Jurkat, Clone E6-1 (cell line): ENCODE measurements at places on chromosomes 5 and 9.

DNA sequence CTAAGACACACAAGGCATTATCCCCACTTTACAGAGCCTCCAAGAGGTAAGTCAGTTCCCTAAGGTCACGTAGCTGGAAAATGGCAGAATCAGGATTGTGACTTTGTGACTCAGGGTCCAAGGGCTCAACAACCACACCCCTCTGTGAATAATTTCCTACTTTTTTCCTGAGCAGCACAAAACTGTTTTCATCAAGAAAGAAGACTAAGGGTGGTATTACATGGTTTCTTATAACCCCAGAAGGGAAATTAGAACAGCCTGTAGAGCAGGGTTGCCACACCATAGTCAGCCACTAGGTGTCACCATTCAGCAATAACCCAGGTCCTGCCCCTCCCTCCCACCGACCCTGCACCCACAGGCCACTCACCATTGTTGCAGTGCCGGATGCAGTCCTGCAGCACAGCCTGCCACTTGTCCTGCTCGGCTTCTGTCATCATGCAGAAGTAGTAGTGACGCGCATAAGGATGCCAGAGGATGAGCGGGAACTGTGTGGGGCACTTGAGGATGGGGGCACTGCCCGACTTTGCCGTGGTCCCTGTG is 72.1 kb downstream of the LRSAM1 start:
- peak; percentile 22 for DNase-seq

DNA sequence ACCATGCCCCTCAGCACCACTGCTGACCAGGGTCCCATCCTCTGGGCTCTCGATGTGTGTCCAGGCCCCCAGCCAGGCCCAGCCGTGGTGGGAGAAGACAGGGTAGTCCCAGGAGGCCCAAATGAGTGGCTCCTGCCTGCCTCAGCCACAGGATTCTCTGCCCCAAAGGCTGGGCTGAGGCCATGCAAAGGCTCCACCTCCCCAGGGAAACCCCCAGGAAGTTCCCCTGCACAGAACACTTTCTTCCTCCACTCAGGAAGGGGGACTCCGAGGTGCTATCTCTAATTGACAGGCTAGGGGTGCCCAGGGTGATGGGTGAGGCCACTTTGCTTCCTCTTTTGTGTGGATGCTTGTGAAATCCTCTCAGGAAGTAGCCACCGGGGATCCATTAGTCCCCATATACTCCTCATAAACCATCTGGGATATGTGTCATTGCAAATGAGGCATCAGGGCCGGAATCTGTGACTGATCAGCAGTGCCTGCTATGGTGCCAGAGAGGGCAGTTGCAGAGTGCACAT is 23.1 kb upstream of the TDRD7 start:
- no peak for DNase-seq

DNA sequence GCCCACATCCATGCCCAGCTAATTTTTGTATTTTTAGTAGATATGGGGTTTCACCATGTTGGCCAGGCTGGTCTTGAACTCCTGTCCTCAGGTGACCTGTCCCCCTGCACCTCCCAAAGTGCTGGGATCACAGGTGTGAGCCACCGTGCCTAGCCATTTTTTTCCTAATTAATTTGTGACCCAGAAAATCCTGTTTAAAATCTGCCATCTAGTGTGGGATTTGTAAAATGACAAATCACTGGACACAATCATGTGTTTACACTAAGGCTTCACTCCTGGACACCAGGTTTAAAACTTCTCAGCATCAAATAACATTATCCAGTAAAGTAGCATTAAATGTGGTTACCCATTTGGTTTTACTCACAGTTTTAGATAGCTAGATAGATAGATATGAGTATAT is 18.6 kb upstream of the KDM4C start:
- DNase-seq: no peak

GRCh38 chr9:79662537-79662956 is 90.8 kb downstream of the TLE4 start:
- no peak for DNase-seq

DNA sequence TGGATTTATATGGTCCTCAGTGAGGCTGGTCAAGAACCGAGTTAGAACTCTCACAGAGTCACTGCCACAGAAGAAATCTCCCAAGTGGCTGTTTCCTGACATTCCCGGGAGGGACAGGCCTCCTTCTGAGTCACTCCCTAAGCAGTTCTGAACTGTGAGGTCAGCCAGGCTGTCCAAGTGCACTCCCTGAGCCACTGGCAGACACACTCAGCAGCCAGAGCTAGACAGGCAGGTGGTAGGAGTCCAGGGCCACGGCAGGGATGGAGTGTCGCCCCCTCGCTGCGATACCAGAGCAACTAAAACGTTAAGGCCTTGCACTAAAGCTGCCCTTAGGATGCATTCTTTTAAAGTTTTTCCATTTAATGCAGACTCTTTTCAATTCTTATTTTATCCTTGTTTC is 3.4 kb downstream of the IL4 start:
- no peak for DNase-seq

DNA sequence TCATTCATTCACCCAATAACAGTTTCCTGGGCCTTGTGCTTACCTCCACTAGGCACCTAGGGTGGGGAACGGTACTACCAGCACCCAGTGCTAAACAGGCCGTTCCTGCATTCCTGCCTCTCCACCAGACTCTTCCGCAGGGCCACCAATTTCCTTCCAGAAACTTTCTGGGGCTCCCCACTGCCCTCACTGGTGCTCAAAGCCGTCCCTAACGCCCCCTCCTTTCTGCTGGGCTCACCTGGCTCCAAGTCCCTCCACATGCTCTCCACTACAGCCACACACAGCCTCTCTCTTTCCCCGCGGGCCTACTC is 1.4 kb downstream of the PHF19 start:
- no peak for DNase-seq

- DNase-seq: no peak
These were observed 12.6 kb downstream of the RCL1 start for GRCh38 chr9:4805191-4805918.

DNA sequence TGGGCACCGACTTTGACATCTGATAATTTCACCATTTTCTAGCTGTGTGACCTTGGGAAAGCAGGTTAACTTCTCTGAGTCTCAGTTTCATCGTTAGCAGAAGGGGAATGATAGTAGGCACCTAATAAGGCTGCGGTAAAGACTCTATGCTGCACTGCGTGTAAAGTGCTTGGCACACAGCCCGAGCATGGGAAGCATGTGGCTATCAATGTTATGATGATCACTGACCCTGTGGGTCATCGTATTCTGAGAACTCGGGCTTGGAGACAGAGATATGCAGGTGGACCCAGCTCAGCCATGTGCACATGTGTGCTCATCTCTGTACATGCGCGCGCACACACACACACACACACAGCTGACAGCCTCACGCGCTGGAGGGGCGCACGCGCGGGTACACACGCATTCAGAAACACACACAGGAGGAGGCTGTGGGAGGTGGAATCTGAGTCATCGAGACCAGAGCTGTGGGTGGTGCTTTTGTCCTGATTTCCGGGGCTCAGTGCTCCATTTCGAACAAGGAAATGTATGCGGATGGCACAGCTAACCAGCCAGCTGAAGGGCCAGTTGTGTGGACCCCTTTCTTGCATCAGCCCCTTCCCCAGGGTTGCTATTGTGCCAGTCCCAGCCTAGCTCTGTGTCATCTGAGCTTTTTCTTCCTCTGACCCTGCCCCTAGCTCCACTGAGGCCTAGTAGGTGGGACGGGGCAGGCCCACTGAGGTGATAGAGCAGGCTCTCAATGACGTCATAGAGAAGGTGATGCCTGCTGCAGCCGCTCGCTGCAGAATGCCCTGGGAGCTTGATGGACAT is 11.1 kb upstream of the ARAP3 start:
- no peak for DNase-seq

DNA sequence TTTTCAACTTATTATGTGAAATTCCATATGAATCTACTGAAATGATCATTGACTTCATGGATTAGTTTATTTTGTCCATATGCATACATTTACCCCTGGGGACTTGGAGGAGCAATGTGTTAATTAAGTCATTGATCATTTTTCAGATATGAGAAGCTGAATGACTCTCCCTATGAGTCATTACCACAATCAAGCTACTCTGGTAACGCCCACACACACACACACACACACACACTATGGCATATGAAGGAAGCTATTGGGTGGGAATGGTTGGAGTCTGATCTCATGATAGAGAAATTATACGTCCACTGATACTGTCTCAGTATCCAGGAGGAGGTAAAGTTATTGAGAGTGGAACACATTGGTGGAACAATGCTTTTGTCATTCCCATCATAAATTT is 528.9 kb downstream of the AGTPBP1 start:
- no peak for DNase-seq

DNA sequence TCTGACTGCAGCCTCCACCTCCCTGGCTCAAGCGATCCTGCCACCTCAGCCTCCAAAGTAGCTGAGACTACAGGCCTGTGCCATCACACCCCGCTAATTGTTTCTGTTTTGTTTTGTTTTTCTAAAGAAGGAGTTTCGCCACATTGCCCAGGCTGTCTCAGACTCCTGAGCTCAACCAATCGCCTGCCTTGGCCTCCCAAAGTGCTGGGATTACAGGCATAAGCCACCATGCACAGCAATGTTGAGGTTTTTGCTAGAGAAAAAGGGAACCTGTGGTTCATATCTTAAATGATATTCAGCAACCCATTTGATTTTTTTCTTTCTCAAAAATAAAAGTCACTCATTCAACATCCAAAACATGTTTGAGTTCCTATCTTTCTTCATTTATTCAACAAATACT is 20.4 kb upstream of the DELE1 start:
- DNase-seq: no peak

- DNase-seq: no peak
These were observed 3.8 kb upstream of the SYNPO start for GRCh38 chr5:150636391-150637244.

DNA sequence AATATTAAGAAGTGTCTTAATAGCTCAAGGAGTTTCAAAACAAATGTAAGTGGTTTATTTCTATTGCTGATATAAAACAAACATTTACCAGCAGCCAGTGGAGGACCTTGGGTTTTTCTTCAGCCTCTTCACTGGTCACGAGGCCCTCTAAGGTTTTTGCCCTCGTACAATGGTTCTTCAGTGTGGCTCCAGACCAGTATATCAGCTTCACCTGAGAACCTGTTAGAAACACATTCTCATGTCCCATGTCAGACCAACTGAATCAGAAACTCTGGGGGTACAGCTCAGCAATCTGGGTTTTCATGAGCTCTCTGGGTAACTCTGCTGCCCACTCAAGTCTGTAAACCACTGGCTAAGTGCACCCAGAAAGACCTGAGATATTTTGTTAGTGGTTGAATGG is 12.9 kb downstream of the WWC1 start:
- DNase-seq: no peak

GRCh38 chr5:35876922-35877321 is 20.2 kb downstream of the IL7R start:
- no peak for DNase-seq

DNA sequence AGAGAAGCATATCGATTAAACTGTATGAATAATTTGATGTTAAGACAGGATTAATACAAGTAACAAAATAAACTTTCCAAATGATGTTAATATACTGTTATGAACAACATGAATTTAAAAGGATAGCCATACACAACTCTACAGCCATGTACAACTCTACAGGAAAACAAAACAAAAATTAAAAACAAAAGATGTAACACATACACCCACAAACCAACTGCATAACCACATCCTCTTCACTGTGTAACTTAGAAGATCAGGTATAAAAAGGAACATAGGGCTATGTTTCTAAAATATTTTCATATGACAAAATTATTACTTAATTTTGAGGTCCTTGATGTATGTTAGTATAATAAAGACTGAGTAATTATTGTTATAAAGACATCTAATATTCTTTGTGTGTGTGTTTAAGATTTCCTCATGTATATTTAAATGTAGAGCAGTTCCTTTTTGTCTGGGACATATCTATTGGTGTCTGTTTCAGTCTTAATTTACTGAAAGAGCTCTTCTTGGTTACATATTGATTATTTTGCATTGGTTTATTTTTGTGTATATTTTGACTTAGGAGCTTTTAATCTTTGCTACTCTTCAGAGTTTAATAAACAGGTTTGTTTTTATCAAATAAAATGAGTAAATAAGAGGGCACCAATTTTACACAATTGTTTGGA is 966.8 kb upstream of the CTNND2 start:
- DNase-seq: peak; percentile 32

GRCh38 chr5:134246771-134247427 is 21.0 kb upstream of the PPP2CA start:
- DNase-seq: no peak

DNA sequence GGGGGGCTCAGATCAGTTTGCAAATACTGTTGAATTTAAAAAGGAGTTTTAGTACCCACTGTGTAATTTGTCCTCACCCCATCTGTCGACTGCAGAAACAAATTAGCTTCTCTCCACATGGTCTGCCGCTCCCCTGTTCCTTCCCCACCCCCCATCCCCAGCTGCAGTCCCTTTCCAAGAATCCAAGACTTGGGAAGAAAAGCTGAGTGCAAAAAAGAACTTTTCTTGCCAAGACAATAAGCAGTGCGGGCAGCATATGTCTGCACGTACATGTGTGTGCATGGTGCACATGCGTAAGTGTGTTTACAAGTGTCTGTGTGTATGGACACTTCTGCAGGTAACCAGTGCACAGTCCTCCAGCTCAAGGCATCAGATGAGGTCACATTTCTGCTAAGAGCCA is 125.7 kb upstream of the SMIM23 start:
- no peak for DNase-seq

- no peak for DNase-seq
These were observed 69.3 kb downstream of the HSD17B3 start for GRCh38 chr9:96232539-96233241.

DNA sequence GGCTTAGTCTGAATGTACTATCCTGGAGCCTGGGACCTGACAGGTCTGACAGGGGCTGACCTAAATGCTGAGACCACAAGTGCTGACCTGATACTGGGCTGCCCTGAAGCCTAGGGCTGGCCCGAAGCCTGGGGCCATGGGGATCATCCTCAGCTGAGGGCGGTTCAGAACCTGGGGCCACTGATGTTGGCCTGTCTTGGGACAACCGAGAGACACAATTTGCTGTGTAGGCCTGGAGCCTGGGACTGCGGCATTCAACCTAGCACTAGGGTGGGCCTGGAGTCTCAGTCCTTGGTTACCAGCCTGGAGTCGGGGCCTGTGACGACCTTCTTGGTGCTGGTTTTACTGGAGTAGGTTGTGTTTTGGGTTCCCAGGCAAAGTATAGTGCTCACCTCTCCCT is 46.3 kb downstream of the SRFBP1 start:
- no peak for DNase-seq

- DNase-seq: no peak
These were observed 29.7 kb upstream of the FCN1 start for GRCh38 chr9:134947265-134947955.

- no peak for DNase-seq
These were observed 28.5 kb downstream of the MAN2A1 start for GRCh38 chr5:109718216-109718615.
